Foreskin fibroblast (primary cell): ENCODE measurements at places on chromosomes 16 and 17.

GRCh38 chr17:1720856-1721386, 3.6 kb upstream of the WDR81 start:
- DNase-seq: peak; percentile 75

DNA sequence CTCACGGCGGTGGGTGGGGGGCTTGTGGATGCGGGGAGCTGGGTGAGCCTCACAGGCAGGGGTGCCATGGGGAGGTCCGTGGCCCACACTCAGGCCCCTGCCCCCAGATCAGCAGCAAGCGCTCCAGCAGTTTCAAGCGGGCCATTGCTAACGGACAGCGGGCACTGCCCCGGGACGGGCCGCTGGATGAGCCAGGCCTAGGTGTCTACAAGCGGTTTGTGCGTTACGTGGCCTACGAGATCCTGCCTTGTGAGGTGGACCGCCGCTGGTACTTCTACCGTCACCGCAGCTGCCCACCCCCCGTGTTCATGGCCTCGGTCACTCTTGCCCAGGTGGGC, 1.1 kb downstream of the RHBDL1 start:
- no peak for DNase-seq

DNA sequence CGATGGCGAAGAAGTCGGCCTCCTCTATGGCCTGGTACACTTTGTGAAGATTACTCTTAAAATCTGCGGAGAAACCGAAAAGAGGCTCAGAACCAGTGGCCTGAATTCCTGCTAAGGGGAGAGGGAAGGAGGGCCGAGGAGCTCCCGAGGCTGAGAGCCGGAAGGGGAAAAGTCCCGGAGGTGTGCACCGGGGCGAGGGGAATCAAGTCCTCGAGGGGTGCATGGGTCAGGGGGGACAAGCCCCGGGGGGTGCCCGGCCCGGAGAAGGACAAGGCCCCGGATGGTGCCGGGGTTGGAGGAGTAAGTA, 495 bp downstream of the PARN start:
- peak; percentile 16 for DNase-seq

DNA sequence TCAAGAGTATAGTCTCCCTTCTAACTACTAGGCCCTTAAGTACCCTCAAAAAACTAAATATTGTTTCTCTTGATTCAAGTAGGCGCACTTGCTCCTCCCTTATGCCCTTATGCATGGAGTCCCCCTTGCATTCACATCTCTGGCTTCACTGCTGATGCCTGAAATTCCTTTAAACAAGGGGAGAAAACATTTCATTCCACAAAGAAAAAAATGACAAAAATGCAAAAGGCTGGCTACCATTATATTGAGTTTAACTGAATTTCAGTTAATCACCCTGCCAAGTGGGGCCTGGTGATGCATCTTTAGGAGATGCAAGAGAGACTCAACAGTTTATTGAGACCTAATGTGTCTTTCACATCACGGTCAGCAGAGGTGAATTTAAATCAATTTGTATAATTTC, 35.6 kb downstream of the CRLF3 start:
- DNase-seq: no peak

GRCh38 chr16:54062361-54063278, 224.0 kb downstream of the IRX3 start:
- peak; percentile 15 for DNase-seq

- DNase-seq: no peak
These were observed 5.1 kb downstream of the CLEC16A start for GRCh38 chr16:10949424-10949970.

- DNase-seq: peak; percentile 17
These were observed 192.9 kb upstream of the C17orf78 start for GRCh38 chr17:37182786-37183465.

- no peak for DNase-seq
These were observed 740 bp upstream of the POLR3E start for GRCh38 chr16:22296225-22297113.

GRCh38 chr16:19497176-19497575, 24.7 kb downstream of the GDE1 start:
- no peak for DNase-seq

DNA sequence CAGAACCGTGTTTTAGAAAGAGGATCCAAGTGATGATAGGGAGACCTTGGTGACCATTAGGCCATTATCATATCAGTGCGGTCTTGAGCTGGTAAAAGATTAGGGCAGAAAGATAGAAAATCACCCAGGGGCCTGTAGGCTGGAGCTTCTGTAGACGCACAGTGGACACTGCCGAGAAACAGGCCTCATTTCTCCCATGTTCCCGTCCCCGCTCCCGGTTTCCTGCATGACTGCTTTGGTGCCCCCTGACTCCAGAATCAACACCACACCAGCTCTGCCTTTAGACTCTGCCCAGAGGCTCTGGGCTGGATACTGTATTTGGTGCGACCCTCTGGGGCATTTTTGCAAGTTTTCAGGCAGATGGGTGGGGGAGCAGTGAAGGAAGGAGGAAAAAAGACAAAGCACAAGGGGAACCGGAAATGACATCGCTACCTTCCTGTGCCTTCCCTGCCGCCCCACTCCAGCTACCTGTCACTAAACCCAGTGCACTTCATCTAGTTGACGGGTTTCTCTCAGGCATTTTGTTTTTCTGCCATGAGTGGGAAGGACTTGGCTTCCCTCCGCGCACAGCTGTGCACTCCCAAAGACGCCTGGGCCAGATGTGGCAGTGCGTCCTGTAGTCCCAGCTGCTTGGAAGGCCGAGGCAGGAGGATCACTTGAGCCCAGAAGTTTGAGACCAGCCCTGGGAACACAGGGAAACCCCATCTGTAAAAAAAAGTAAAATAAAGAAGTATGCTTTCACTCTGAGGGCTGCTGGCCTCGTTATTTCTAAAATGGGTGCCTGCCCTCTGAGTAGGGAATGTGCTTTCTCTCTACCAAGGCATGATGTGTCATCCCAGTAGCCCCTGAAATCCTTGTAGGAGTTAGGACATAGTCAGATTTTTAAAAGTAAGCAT, 214.1 kb downstream of the RPTOR start:
- peak; percentile 58 for DNase-seq

GRCh38 chr17:10523064-10523463, 4.7 kb upstream of the MYH1 start:
- no peak for DNase-seq

DNA sequence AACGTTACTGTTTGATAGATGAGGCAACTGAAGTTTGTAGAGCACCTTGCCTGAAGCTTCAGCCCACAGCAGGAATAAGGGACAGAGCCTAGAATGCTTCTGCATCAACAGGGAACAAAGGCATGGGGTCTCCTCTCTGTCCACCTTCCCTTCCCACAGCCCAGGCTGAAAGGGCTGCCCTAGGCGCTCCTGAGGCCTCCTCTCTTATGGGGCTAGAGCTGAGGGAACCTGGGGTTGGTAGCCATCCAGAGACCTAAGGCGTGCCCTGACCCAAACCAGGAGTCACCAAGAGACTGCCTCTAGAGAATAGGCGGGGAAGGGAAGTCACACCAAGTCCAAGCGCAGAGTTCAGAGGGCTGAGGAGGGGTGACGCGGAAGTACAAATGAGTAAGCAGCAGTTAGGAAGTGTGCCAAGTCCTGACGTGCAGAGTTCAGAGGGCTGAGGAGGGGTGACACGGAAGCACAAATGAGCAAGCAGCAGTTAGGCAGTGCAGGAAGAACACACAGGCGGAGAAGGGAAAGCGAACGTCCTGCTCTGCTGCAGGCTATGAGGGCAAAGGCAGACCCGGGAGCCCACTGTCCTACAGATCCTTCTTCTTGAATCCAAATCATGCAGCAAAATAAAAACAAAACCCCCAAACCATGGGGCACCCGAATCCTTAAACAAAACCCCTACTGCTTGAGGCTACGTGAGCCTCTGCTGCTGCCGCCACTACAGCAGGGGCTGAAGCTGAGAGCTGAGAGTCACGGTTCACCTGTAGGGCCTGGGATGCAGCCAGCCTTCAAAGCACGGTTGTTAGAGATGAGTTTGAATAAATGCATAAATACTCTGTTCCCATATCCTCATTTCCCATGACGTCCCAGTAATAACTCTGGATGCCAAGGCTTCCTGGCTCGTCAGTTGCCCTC, 2.7 kb upstream of the SPG7 start:
- DNase-seq: peak; percentile 98

DNA sequence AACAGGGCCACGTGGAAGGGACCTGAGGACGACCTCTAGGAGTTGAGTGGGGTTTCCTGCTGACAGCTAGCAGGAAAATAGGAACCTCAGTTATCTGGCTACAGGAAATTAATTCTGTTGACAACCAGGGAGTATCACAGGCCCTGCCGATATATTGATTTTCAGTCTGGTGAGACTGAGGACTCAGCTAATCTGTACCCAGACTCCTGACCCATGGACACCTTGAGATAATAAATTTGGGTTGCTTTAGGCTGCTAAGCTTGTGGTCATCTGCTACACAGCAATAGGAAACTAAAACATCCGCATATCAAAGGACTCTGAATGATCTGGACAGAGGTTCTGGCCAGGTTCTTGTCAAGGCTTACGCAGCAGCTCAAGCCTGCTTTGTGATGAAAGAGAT, 80.8 kb upstream of the CNEP1R1 start:
- no peak for DNase-seq

DNA sequence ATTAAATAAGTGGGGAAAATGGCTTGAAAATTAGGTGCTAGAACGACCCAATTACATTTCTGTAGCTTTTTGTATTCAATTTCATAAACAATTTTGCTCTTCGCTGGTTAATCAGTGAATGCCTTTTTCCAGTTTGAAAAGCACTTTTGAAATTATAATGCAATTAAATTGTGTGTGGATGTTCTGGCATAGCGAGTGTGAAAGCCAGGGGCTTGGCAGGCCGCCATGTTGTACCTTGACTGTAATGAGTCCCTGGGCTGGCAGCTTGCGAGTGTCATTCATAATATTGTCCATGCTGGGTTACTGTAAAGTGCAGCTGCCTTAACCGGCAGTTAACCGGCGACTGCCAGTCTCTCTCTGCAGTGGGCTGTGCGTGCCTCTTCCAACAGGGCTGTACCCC, 177.8 kb downstream of the CCDC182 start:
- DNase-seq: no peak

DNA sequence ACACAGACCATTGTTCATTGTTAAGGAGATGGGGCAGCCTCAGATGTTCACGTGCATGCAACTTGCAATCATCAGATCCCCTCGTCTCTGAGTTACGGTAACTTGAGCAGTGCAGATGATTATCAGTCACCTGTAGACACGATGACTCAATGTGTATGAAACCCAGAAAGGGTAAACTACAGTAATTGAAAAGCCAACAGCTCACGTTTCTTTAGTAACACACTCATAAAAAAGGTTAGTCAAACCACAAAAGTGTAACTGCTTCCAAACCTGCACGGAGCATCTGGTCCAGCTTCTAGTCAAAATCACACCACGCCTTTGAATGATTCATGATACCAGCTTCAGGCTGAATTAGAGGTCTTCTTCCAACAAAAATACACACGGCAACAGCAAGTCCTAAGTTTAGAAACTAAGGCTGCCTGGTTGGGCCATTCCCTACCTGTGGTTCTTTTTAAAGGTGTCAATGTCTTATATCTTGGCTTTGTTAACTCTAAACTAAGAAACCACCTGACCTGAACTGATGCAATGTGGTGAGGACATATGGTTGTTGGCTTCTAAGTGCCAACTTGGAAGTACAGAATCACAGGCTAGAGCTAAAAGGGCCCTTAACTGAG, 32.3 kb downstream of the GRB7 start:
- DNase-seq: peak; percentile 23

DNA sequence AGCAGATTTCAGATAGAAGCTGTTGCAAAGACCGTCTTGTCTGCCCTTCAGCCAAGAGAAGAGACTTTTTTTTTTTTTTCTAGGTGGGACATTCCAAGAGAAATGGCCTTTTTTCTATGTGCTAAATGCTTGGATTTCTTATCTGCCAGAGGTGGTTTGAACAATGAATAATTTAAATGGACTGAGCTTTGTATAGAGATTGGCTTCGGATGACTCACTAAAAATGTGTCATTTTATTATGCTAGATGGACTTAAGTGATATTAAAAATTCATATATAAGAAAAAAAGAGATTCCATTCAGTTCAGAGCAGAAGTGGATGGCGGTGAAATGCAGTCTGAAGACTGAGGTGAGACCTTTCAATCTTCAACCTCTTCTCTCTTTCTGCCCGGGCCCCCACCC, 58.4 kb downstream of the MEAK7 start:
- peak; percentile 34 for DNase-seq

- no peak for DNase-seq
These were observed 4.3 kb downstream of the SMIM5 start for GRCh38 chr17:75637551-75637950.

DNA sequence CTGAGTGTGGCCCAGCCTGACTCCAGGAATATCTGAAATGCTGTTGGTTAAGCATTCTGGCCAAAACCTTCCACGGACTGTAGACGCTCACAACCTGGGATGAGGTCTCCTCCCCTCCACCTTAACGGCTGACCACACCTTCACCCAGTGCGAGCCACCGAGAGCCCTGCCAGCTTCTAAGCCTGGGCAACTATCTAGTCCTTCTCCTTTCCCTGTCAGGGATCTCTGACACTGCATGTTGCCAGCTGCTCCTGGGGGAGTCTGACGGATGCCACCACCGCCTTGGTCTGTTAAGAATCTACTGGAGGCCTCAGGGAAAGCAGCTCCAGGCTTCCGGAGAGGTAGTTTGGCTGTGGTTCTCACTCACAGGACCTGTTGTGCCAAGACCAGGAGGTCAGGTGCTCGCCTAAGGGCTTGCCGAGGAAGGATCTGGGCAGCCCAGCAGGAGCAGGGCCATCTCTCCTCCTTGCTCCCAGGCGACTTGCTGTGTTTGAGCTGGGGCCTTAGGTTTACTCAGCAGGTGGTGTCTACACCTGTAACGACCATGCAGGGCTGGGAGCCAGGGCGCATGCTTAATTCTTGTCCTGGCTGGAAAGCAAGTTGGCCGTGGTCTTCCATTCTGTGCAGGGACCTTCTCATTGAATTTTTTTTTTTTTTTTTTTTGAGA, 111.8 kb downstream of the NTN1 start:
- no peak for DNase-seq

GRCh38 chr17:4854111-4854681, 21.1 kb downstream of the MINK1 start:
- no peak for DNase-seq

DNA sequence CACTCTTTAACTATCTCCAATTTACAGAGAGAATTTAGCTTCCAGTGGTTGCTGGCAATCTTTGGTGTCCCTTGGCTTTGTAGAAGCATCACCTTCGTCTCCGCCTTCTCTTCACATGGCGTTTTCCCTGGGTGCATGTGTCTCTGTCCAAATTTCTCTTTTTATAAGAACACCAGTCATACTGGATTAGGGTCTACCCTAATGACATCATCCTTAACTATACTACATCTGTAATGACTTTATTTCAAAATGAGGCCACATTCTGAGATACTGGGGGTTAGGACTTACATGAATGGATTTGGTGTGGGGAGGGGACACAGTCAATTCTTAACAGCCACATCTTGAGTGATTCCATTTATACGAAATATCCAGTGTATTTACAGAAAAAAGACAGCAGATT, 22.2 kb downstream of the CACNG4 start:
- no peak for DNase-seq

DNA sequence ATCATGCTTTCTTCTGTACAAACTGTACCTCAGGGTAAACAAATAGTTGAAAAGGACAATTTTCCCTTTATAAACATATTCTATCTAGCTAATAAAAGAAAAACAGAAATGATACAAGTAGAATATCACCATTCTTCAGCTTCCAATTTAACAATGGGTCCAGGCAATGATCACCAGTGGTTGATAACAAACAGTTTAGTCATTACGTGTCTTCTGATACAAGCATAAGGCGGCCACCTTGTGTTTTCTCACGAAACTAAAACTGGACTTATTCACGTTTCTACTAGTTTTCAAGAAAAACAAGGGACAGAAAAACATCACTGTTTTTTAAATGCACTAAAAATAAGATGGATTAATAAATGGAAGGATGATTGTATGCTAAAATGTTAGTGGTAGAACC, 58.3 kb downstream of the STH start:
- peak; percentile 65 for DNase-seq
